Uterus (tissue), 4 donors: ENCODE measurements at places on chromosomes 5 and 9. TPM values are rescaled to one million over a fixed set of nuclear protein-coding genes. Genes with fewer than 3 reads are reported as not detected.

The CTXN3 gene
- total RNA-seq: not detected

The STK32A gene
- total RNA-seq: not detected

The ZBTB5 gene
- total RNA-seq: 22.0 TPM

DNA sequence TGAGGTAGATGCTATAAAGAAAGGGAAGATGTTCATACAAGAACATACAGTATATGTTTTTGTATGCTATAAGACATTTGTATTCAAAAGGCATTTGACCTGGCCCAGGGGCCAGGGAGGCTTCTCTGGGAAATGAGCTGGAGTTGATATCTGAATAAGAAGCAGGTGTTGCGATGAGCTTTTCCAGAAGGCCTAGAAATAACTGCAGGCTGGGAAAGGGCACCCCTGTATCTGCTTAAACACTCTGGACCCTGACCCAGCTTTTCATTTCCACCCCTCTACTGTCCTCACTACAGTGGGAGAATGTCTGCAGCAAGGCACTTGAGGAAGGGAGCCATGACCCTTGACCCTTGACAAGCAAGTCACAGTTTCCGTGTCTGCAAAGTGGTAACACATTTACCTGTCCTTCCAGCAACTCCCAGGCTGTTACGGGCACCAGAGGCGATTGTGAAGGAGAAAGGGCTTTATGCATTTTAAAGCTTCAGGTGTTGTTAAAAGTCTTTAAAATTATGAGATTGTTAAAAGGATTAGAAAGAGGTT lies 88.2 kb upstream of the PANK3 start:
- H3K4me3 ChIP-seq: no peak overlapping the region
- H3K27me3 ChIP-seq: no peaks in the 10 kb centered on the region
- no peaks in the 10 kb centered on the region for H3K4me1 ChIP-seq
- no peak overlapping the region for H3K27ac ChIP-seq
- no peak for DNase-seq

- no peak overlapping the region for H3K27ac ChIP-seq
- no peaks in the 10 kb centered on the region for H3K4me1 ChIP-seq
- no peaks in the 10 kb centered on the region for H3K27me3 ChIP-seq
- no peak overlapping the region for H3K4me3 ChIP-seq
These were observed 10.8 kb upstream of the SLC12A7 start for GRCh38 chr5:1122511-1123294.

DNA sequence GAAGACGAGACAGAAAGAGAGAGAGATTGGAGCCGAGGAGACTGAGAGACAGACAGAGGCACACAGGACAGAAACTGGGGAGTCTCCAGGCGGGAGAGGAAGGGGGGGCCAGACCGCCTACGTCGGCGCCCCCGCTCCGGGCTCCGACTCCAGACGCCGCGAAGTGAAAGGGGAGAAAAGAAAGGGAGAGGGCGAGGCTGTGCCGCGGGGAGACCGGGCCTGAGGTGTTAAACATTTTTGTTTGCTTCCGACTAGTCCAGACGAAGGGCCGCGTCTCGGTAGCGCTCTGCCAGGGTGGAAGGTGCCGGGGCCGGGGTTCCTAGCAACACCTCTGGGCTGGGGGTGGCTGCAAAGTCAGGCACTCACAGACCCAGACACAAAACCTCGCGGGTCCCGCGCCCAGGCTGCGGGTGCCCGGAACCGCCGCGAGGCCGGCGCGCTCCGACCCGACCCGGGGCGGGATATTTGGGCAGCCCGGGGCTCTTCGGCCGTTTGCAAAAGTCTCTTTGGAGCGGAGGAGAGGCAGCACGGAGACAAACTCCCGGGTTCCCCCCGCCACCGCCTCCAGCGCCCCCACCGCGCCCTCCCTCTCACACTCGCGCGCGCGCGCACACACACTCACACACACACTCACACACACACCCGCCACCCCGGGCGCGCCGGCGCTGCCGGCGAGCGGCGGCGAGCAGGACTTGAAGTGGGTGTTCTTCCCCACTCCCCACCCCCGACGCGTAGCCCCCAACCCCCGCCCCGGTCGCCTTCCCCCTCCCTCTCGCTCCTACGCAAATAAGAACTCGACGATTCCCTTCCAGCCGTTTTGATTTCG lies 626 bp upstream of the FST start:
- DNase-seq: peak; percentile 63
- no peaks in the 10 kb centered on the region for H3K27me3 ChIP-seq
- peak overlapping the region; percentile 74 for H3K27ac ChIP-seq

DNA sequence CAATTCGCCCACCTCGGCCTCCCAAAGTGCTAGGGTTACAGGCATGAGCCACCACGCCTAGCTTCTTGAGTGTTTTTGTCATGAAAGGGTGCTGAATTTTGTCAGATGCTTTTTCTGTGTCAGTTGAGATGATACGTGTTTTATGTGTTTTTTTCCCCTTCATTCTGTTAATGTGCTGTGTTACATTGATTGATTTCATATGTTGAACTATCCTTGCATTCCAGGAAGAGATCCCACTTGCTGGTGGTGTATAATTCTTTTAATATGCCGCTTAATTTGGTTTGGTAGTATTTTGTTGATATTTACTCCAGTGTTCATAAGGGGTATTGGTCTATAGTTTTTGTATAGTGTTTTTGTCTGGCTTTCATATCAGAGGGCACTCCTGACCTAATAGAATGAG lies 13.6 kb downstream of the ZBTB43 start:
- no peak overlapping the region for H3K27ac ChIP-seq
- no peaks in the 10 kb centered on the region for H3K4me1 ChIP-seq
- no peak for DNase-seq
- no peak overlapping the region for H3K4me3 ChIP-seq
- no peaks in the 10 kb centered on the region for H3K27me3 ChIP-seq

DNA sequence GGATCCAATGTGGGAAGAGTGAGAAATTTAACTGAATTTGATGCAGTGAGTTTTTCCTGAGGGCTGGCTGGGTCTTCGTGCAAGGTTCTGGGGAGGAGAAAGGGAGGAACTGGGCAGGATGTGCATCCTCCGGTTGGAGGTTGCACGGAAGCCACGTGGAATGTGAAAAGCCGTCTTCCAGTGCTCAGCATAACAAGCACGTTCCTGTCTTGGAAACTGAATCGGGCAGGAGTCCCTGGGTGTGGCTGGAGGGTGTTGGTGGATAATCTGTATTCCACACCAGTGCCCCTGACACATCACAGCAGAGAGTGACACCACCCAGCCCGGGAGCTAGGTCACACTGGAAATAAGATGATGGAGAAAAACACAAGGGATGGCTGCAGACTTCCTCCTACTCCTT lies 154.3 kb downstream of the C5orf15 start:
- no peaks in the 10 kb centered on the region for H3K36me3 ChIP-seq
- no peak overlapping the region for H3K27ac ChIP-seq
- DNase-seq: no peak

GRCh38 chr9:75995066-75995465 lies 104.6 kb downstream of the PCSK5 start:
- no peak overlapping the region for H3K4me3 ChIP-seq
- no peaks in the 10 kb centered on the region for H3K36me3 ChIP-seq
- no peak for DNase-seq

GRCh38 chr5:73135021-73135420 lies 14.6 kb downstream of the TMEM171 start:
- H3K4me3 ChIP-seq: no peak overlapping the region
- H3K27me3 ChIP-seq: no peaks in the 10 kb centered on the region
- H3K4me1 ChIP-seq: no peaks in the 10 kb centered on the region
- no peak for DNase-seq
- H3K27ac ChIP-seq: no peak overlapping the region

GRCh38 chr9:130616451-130616850 lies 37.1 kb downstream of the FUBP3 start:
- no peaks in the 10 kb centered on the region for H3K27me3 ChIP-seq
- no peaks in the 10 kb centered on the region for H3K4me1 ChIP-seq
- no peaks in the 10 kb centered on the region for H3K36me3 ChIP-seq
- no peak for DNase-seq
- H3K4me3 ChIP-seq: no peak overlapping the region

DNA sequence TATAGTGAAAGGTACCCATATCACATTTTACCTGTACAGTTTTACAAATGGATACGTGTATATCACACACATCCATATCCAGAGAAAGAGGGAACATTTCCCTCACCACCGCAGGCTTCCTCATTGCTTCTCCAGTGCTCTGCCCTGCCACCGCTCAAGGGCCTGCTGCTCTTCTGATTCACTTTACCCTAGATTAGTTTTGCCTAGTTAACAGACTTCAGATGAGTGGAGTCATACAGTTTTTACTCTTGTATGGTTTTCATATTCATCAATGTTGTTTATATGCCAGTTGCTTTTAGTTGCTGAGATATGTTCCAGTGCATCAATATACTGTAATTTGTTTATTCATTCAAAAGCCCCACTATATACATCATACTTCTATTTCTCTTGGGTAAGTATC lies 53.9 kb upstream of the POMT1 start:
- H3K27me3 ChIP-seq: no peaks in the 10 kb centered on the region
- H3K4me3 ChIP-seq: no peak overlapping the region
- no peaks in the 10 kb centered on the region for H3K36me3 ChIP-seq

- no peaks in the 10 kb centered on the region for H3K36me3 ChIP-seq
- no peak overlapping the region for H3K4me3 ChIP-seq
- H3K27ac ChIP-seq: no peak overlapping the region
- DNase-seq: no peak
These were observed 54.9 kb upstream of the ADAMTS19 start for GRCh38 chr5:129405222-129405621.

DNA sequence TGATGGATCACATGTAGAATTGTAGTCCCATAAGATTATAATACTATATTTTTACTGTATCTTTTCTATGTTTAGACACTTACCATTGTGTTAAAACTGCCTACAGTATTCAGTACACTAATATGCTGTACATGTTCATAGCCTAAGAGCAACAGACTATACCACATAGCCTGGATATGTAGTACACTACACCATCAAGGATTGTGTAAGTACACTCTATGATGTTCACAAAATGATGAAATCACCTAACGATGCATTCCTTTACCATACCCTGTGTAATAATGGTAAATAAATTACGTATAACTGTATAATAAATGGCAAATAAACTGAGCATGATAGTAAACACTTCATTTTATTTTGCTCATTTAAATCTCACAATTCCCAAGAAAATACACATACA lies 60.3 kb downstream of the RICTOR start:
- no peak overlapping the region for H3K4me3 ChIP-seq
- no peak for DNase-seq
- H3K36me3 ChIP-seq: no peaks in the 10 kb centered on the region
- no peaks in the 10 kb centered on the region for H3K27me3 ChIP-seq
- H3K27ac ChIP-seq: peak overlapping the region; percentile 82

GRCh38 chr9:69197687-69198086 lies 23.6 kb downstream of the TJP2 start:
- no peak overlapping the region for H3K4me3 ChIP-seq
- H3K27ac ChIP-seq: no peak overlapping the region
- H3K36me3 ChIP-seq: no peaks in the 10 kb centered on the region
- no peak for DNase-seq

GRCh38 chr5:168341178-168341577 lies 49.7 kb downstream of the WWC1 start:
- no peak overlapping the region for H3K27ac ChIP-seq
- H3K36me3 ChIP-seq: no peaks in the 10 kb centered on the region
- no peaks in the 10 kb centered on the region for H3K27me3 ChIP-seq
- no peak overlapping the region for H3K4me3 ChIP-seq
- no peaks in the 10 kb centered on the region for H3K4me1 ChIP-seq

- no peak for DNase-seq
- H3K36me3 ChIP-seq: no peaks in the 10 kb centered on the region
- no peak overlapping the region for H3K4me3 ChIP-seq
- H3K27me3 ChIP-seq: no peaks in the 10 kb centered on the region
These were observed 4.0 kb downstream of the BRD9 start for GRCh38 chr5:888638-889035.

GRCh38 chr5:57034201-57034916 lies 82.4 kb upstream of the MIER3 start:
- no peak overlapping the region for H3K27ac ChIP-seq
- no peak overlapping the region for H3K4me3 ChIP-seq
- H3K4me1 ChIP-seq: no peaks in the 10 kb centered on the region
- H3K36me3 ChIP-seq: no peaks in the 10 kb centered on the region
- no peaks in the 10 kb centered on the region for H3K27me3 ChIP-seq
